CD4-positive, alpha-beta T cell (primary cell): ENCODE measurements at places on chromosomes 13 and 19.
A peak's percentile ranks its signal among the peaks of the same experiment; 100 is the strongest.

DNA sequence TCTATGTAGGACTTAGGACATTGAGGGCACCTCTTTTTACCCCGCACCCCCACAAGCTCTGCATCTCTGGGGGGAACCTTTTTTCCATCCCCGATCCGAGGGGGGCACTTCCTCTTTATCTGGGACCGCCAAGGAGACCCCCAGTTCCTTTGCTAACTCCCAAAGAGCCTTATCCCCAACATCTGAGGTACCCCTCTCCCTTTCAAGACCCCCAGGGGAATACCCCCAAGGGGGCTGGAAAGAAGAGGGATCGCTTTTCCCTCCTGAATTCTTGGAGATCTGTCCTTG is 1.1 kb downstream of the TNFSF9 start:
- DNase-seq, result no peak

- DNase-seq, result peak; percentile 56
Observed at GRCh38 chr19:51123381-51123800, 1.3 kb upstream of the SIGLEC9 start.

- DNase-seq, result no peak
Observed at GRCh38 chr19:30864391-30865215, 484.6 kb downstream of the TSHZ3 start.

GRCh38 chr13:99941086-99941485 is 30.5 kb downstream of the ZIC5 start:
- DNase-seq, result no peak

GRCh38 chr13:44004878-44005277 is 125.2 kb downstream of the LACC1 start:
- DNase-seq, result no peak

- DNase-seq, result no peak
Observed at GRCh38 chr13:26601669-26602068, 44.2 kb downstream of the WASF3 start.

GRCh38 chr13:46079770-46080169 is 25.1 kb downstream of the CPB2 start:
- peak; percentile 10 for DNase-seq

DNA sequence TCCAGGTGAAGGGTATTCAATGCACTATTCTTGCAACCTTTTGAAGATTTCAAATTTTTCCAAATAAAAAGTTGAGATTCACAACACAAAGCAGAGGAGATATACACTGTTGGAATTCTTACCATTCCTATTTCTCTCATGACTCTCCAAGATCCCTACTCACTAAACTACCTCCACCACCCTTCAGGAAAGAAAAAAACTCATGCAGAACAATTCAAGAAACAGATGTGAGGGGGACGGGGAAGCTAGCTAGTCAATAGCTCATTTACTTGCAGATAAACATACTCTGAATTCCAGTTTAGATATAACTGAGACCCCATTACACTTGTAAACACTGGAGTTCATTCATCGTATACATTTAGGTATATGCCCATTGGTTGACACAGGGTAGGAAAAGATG is 90.0 kb upstream of the SERP2 start:
- no peak for DNase-seq

- no peak for DNase-seq
Observed at GRCh38 chr13:75385708-75386083, 96.3 kb downstream of the TBC1D4 start.

DNA sequence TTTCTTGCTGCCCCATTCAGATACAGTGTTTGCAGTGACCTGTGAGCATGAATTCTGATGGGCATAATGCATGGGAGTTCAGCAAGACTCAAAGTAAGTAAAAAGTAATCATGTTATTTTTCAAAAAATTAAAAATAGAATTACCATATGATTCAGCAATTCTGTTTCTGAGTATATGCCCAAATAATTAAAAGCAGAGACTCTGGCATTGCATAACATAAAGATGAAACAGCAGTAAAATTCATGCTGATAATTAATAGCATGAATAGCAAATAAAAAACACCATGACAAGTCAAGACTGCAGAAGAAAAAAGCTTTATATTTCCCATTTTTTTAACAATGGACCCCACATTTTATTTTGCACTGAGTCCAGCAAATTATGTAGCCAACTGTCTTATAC is 21.3 kb downstream of the RNF6 start:
- no peak for DNase-seq

GRCh38 chr13:110779022-110779421 is 65.5 kb downstream of the ING1 start:
- no peak for DNase-seq

GRCh38 chr19:5993648-5994358 is 15.9 kb upstream of the RANBP3 start:
- DNase-seq, result no peak

GRCh38 chr13:54357284-54357933 is 1328.8 kb downstream of the OLFM4 start:
- DNase-seq, result no peak

- no peak for DNase-seq
Observed at GRCh38 chr19:2769218-2769617, 13.9 kb downstream of the SGTA start.

GRCh38 chr19:43628646-43629326 is 9.4 kb upstream of the ZNF428 start:
- no peak for DNase-seq

- no peak for DNase-seq
Observed at GRCh38 chr19:5943623-5944022, 29.6 kb downstream of the CAPS start.

GRCh38 chr13:27533155-27533643 is 82.8 kb upstream of the MTIF3 start:
- DNase-seq, result peak; percentile 26

DNA sequence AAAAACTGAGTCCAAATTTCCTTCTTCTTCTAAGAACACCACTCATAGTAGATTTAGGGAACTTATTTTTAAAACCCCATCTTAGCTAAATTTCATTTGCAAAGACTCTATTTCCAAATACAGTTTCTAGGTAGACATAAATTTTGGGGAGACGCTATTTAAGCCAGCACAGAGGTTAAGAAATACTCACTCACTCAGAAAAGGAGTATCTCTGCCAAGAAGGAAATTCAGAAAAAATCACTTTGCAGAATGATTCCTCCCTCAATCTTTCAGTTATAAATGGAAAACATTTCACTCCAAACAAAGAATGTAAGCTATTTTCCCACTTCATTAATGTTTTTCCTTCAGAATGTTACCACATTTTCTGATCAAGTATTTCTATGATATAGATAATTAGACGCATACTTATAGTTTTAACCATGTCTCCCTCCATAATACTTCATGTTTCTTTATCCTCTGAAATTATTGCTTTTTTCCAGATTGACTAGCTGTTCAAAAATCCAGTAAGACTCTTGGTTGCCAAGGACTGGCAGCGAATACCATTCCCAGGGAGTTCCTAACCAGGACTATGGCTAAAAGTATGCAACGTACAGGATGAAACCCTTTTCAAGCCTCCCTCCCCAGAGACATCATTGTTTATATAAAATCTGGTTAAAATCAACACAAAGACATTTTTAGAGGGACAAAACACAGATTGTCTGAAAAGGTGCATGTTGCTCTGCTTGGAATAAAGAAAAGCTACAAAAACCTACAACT is 52.5 kb upstream of the RXFP2 start:
- DNase-seq, result no peak

DNA sequence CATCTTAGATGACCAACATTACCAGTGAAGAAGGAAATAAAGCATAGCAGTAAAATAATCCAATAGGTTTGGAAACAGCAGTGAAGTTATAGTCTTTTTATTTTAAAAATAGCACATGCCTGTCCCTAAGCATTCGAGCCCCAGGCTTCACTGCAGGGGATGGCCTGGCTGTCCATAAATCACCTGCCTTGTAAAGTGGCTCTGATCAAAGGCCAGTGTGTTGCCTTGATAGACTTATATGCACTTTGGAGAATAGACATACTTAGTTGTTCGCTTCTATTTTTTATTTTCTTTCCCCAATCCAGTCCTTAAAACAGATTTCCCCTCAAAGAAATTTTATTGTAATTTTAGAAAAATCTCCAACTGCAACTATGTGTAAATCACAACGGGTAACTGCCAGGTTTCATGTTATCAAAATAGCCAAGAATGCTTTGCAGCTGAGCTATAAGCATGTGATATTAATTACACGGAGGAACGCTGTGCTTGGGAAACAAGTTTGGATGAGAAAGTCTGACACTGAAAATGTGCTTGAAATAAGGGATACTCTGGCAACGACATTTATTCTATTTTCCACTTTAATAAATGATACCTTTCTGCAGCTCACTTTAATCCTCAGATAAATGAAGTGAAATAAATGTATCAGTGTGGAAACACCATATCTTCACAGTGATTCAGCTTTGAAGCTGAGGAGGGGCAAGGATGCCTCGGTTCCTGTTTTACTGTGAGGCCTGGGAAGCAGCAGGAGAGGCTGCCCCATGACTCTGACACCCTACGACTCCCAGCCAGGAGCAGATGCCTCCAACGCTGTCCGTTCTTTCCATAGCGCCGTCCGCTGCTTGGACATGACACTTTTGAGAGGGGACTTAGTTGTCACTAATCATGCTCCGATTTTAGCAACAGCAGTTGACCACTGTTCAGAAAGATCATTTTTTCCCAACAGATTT is 5.5 kb upstream of the METTL21C start:
- DNase-seq, result no peak

GRCh38 chr13:44660050-44660449 is 83.9 kb upstream of the TSC22D1 start:
- DNase-seq, result no peak

- no peak for DNase-seq
Observed at GRCh38 chr13:48939728-48940127, 36.0 kb upstream of the FNDC3A start.

DNA sequence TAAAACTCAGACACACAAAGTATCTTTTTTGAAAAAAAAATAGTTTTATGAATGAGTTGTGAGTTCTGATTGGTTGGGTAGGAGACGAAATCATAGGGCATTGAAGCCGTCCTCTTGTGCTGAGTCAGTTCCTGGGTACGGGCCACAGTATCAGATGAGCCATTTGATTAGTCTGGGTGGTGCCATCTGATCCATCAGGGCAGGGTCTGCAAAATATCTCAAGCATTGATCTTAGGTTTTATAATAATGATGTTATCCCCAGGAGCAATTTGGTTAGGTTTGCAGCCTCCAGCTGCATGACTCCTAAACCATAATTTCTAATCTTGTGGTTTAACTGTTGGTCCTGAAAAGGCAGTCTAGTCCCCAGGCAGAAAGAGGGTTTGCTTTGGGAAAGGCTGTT is 1310.6 kb downstream of the SLITRK1 start:
- no peak for DNase-seq

DNA sequence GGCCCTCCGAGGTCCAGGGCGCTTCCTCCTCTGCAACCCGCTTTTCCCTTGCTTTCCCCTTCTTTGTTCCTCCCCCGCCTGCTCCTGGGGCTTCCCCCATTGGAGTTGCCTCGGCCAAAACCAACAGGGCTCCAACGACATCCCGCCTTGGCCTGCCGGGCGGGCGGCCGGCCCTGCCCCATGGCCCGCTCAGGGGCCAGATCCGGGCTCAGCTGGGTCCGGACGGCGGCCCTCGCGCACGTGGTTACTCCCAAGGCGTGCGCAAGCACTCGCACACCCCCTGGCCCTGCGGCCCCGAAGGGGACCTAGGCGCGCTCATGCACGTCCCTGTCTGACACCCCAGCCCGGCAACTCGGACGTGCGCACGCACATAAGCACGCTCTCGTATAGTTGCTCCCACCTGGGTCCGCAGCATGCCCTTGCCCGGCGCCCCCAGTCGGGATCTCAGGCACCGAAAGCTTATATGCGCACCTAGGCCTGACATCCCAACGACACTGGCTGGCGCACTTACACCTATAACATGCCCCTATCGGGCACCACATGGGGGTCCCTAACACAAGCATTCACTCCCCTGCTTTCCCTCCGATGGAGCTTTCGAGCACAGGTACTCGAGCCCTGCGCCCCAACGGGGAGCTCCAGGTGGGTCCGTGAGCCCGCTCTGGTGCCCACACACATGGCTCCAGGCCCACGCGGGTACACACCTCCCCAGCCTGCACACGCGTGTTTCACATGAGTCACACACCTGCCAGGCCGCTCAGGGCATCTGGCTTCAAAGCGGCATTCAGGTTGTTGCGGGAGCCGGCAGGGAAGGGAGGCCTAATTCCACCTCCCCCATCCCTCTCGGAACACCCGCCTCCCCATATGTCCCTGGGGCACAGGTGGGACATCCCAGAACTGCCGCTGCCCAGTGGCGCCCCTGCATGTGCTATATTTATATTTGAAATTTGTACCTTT is 15.0 kb downstream of the NFIX start:
- DNase-seq, result no peak

DNA sequence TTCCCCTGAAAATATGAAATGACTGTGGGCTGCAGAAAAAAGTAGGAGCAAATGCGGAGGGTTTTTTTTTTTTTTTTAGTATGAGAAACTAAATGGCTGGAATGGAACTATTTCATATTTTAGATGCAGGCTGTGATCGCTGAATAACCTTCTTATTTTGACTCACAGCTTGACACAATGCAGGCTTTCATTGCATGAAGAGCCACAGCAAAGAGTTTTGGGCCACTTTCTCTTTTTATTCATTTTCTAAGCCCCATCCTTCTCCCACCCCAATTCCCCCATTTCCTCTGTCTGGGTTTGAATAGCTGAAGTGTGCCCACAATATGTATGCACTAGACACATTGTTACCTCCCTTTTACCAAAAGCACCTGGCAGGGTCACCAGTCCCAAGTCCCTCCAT is 125.9 kb downstream of the COG6 start:
- DNase-seq, result no peak

GRCh38 chr19:36605877-36606478 is 865 bp downstream of the ZNF382 start:
- DNase-seq, result no peak

DNA sequence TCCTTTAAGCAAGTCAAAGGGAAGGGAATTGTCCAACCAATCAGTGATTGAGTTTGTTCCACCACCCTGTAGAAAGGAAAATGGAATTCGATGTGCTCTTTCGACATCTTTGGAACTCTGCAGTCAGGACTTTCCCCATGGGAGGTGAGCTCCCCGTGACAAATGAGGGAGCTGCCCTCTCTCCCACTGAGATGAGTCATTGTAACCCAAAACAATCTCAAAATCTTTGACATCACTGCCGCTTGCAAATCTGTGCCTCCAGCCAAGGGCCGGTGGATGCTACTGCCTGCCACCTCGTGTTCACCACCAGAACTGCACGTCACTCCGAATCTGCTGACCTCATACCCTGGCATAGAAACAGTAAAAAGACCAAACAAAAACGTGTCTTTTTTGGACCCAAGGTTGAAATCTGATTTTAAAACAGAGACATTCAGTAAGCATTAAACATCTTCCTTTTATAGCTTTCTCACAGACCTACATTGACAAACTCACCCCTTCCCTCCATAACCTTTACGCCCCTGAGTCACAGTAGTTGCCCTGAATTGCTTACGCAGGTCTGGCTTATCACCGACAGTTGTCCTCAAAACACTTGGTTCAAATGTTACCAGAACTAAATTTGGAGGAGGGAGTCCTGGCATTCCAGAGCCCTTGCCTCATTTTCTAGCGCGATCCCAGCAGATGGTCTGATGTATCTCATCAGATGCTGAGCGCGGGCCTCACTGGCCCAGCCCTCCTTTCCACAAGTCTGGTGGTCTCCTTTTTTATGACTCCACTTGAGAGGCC is 105.2 kb downstream of the COL4A2 start:
- peak; percentile 38 for DNase-seq

GRCh38 chr19:39870171-39870971 is 24.2 kb upstream of the FBL start:
- no peak for DNase-seq
